ENCODE measurements at places on chromosomes 5 and 9.

GRCh38 chr9:80382211-80382891, 810.6 kb downstream of the TLE4 start:
- no peak for DNase-seq

DNA sequence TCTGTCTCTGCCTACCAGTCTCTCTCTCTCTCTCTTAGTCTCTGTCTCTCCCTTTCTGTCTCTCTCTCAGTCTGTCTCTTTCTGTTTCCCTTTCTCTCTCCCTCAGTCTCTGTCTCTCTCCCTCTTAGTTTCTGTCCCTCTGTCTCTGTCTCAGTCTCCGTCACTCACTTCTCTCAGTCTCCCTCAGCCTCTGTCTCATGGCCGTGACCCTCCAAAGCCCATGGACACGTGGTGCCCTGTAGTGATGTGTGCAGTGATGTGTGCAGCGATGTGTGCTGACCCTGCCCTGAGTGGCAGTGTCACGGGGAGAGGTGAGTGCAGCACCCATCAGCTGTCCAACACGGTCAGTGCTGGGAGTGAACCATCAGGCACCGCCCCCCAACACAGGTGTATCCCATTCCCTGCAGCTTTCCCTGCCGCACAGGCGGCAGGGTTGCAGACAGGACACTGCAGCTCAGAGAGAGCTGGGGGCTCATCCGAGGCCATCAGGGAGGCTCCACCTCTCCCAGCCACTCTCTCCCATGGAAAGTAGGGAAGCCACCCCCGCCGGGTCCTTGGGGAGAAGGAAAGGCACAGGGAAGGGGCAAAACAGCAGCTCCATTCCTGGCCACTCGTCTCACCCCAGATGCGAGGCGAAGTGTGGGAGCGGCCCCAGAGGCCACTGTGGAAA, 794 bp upstream of the LRRC14B start:
- DNase-seq, result no peak

- DNase-seq, result no peak
Observed at GRCh38 chr9:30121611-30122010, 2262.8 kb upstream of the ACO1 start.

DNA sequence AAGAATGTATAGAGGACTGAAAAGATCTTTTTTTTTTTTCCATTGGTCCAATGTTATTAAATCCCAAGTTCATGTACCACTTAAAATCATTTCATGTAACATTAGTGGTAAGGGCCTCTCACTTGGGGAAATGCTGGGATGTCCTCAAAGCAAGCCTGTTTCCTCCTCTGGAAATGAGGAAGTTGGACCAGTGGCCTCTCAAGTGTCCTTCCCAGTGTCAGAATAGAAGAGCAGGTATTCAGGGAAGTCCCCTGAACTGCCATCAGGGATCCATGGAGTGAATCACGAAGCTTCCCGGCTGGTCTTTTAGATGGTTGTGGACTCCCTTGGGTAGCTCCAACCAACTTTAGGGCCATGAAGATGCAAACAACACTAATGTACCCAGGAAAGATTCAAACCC, 55.2 kb upstream of the AFAP1L1 start:
- no peak for DNase-seq

DNA sequence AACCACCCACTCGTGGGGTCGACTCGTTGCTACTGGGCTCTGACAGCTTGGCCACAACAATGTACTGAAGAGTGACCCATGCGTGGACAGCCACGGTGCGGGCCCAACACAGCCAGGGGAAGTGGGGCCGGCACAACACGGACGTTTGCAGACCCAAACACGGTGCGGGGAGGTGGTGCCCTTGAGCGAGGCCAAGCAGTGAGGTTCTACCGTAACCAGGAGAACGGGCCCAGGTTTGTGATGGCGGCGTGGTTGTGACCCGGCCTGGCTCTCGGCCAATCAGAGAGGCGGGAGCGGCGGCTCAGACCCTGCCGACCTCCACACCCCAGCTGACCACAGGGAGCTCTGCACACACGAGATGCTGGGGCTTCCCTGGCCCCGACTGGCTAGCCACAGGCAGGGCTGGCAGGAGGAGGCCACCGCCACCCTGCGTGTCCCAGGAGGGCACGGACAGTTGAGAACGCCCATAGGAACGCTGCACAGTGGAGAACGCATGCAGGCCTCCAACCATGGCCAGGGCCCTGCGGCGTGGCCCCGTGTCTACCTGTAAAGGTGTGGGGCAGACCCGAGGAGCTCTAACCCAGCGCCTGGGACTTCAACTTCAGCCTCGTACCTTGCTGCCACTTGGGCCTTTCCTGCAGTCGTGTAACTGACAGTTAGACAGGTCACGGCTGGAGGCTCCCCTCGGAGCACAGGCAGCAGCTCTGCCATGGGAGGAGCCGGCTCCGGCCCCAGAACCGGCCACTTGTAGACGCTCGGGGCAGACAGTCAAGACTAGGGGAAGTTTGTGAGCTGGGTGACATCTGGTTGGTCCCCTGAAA, 13.7 kb downstream of the BRD3 start:
- DNase-seq, result no peak

GRCh38 chr9:68669218-68669617, 35.8 kb upstream of the PIP5K1B start:
- DNase-seq, result no peak

- no peak for DNase-seq
Observed at GRCh38 chr5:144169904-144170275, 569 bp downstream of the YIPF5 start.

GRCh38 chr5:123868267-123868666, 356.3 kb downstream of the CSNK1G3 start:
- no peak for DNase-seq

DNA sequence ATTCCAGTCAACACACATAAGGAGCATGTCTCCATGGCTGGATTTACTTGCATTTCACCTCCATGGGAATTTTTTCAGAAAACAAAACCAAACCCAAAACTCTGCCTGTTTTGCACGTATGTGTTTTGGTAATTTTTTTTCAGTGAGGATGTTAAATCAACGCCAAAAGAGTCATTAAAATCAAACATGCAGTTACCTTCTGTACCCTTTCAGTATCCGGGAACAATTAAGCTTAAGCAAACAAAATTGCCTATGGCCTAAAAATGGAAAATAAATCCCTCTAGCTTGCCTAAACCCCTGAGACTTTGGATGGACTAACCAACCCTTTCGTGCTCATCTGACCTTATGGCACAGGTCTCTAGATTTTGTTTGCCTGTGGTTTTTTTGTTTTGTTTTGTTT, 209.2 kb upstream of the KLF4 start:
- DNase-seq, result no peak

DNA sequence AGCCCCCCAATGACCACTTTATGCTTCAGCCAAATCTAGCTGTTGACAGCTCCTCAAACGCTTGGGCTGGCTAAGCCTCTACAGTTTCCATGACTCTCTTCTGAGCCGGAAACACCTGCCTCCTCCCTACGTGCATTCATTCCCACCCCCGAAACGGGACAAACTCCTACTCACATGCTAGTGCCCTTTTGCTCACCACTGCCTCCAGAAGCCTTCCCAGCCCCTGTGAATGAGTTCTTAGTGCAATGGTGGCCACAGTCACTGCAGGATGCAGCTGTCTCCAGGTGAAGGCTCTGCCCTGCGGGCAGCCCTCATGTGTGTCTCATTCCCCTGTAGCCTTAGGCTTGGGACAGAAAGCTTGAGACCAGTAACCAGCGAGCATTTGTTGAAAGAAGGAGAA, 68.8 kb upstream of the DAB2IP start:
- no peak for DNase-seq

GRCh38 chr9:3475300-3476020, 50.3 kb downstream of the RFX3 start:
- DNase-seq, result no peak

DNA sequence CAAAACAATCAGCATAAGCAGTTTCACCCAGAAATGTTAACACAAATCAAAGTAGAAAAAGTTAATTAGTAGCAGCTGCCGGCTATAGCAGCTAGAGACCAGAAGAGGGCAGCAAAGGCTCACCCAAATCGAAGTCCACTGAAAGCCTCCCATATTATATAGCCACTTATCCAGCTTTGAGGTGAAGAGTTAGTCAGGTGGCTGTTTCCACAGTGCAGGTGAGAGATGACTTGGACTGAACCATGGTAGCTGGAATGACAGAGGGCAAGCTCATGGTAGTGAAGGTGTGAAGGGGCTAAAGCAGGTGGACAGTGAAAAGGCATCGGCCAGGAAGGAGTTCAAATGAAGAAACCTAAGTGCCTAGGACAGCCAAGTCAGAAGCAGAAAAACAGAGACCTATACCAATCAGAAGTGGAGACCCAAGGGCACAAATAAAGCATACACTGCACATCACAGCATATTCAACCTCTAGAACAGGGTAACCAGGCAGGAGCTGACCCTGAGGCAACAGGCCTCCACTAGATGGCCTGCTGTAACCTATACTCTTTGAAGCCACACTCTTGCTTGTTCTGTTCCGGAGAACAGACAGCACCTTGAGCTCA, 7.2 kb upstream of the RNF38 start:
- no peak for DNase-seq

GRCh38 chr9:128719919-128720605, 3.9 kb downstream of the ZDHHC12 start:
- DNase-seq, result no peak

GRCh38 chr9:117596678-117597077, 107.5 kb upstream of the TLR4 start:
- DNase-seq, result no peak

DNA sequence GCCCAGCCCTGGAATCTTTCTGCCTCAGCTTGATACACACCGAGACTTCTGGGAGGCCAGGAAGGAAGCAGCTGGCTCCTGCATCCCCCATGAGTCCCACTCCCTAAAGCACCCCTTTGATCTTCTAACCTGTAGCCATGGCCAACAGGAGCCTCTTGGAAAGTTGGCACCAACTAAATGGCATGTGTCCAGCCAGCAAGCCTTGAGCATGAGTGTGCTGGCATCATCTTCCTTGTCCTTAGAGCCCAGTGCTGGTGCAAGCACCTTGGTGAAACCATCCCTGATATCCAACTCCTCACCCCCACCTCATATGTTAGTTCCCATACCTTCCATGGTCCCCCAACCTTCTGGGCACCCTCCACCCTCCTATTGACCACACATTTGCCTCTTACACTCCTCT, 130.4 kb downstream of the CRB2 start:
- DNase-seq, result no peak

GRCh38 chr5:85000671-85001070, 616.0 kb upstream of the EDIL3 start:
- DNase-seq, result no peak

- DNase-seq, result no peak
Observed at GRCh38 chr9:134933076-134933659, 15.5 kb upstream of the FCN1 start.

DNA sequence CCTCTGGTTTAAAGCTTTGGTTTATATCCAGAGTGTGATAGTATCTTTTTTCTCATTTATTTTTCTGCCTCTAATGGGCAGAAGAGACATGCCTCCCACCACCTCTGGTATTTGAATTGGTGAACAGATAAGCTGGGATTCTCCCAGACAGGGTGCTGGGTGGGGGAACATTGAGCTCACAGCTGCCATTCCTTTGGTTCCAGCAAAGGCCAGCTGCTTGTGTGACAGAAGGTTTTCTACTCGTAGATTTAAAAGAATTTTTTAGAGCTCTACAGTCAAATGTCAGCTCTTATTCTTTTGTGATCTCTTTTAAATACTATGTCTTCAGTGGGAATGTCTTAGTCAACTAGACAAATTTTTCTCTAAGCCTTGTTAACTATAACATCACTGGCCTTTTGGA, 54.7 kb upstream of the ADAMTS16 start:
- DNase-seq, result no peak

- no peak for DNase-seq
Observed at GRCh38 chr5:11239261-11240015, 478.4 kb upstream of the DAP start.

- DNase-seq, result no peak
Observed at GRCh38 chr9:25703701-25704357, 25.6 kb upstream of the TUSC1 start.
